ENCODE measurements at places on chromosomes 11 and 22.

DNA sequence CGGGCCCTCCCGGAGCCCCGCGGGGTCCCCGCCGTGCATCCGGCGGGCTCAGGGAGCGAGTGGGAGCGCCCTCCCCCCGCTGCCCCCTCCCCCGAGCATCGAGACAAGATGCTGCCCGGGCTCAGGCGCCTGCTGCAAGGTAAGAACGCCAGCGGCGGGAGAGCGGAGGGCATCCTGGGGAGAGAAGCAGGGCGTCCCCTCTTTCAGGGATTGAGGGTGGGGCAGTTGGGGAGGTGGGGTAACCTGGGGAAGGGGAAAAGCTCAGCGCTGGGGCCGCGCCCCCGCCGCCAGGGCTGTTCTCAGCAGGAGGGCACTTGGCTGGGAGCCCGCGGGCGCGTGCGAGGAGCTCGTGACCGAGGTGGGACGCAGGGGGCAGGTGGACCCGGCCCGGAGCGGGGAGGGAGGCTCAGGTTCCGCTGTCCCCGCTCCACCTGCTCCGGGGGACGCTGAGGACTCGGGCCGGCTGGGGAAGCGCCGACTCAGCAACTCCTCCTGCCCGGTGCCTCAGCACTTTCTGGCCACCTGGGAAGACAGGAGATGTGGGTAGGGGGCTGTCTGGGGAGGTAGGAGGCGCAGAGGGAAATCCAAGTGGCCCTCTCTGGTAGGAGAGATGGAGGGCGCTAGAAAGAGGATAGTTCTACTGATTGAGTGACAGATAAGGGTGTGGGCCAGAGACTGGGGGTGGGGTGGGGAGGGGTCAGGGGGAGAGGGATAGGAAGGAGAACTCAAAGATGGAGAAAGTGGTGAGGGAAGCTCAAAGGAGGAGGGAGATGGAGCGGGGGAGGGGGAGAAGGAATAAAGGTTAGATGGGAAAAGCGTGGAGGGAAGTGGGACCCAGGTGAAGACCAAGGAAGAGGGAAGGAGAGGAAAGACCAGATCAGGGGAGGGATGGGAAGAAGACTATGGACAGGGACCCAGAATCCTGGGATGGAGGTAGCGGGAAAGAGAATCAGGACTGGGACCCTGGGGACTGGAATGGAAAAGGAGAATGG is 726 bp downstream of the RTN4RL2 start:
- DNase-seq: no peak

- DNase-seq: peak; percentile 45
Observed at GRCh38 chr22:25202290-25202921, 2.7 kb downstream of the CRYBB3 start.

DNA sequence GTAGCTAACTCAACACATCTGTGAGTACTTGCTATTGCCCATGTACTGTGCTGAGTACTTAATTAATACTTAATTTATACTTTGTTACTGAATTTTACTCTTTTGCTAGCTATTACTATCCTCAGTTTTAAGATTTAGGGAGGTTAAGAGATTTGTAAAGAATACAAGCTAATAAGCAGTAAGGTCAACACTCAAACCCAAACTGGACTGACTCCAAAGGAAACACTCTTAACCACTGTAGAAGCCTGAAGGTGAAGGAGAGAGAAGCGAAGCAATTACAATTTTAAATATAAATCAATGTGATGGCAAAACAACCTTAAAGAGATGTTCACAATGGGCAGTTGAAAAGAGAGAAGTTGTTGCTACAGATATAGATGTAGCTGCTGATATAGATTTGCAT is 204.5 kb downstream of the GUCY1A2 start:
- no peak for DNase-seq

DNA sequence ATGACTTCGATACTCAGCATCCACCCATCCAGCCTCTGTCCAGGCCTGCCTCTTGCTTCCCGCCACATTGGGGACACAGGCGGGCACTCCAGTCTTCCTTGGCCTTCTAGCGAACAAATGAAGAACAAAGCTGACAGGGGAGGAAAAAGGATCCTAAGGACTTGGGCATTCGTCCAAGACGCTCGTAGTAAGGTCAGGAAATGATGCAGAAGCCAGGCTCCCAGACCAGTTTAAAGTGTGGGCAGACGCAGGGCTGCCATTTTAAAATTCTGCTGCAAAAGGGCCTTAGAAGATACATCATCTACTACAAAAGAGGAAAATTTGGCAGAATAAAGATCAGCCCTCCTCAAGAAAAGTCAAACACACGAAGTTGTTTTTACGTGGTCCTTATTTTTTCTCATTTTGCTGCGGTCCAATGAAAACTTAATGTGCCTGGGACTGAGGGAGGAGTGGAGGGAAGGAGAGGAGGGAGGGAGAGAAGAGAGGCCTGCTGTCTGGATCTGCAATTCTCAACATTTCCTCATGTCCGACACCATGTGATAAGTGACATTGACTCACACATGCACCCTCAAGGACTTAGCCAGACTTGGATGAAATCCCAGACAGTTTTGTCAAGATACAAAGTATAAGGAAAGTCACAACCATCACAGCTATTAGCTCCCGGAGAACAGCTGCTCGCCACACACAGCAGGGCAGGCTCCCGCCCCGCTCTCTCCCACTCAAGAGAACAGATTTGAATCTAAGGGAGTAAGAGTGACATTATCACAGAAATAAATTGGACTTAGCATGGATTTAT is 5.7 kb downstream of the DNAL4 start:
- no peak for DNase-seq

DNA sequence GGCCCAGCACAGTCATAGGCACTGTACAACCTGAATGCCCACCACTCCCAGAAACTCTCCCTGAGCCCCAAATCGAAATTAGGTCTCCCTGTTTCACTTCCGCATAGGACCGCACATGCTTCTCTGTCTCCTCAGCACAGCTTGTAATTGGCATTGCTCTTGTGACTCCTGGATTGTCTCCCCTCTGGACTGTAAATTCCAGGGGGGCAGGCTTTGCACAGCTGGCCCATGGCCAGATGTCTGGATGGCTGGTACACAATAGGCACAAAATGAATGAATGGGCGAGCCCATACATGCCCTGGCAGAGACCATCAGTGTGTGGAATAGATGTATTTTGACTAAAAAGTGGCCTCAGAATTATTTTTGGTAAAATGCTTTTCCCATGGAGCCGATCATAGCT is 63.3 kb upstream of the PHF21B start:
- no peak for DNase-seq

DNA sequence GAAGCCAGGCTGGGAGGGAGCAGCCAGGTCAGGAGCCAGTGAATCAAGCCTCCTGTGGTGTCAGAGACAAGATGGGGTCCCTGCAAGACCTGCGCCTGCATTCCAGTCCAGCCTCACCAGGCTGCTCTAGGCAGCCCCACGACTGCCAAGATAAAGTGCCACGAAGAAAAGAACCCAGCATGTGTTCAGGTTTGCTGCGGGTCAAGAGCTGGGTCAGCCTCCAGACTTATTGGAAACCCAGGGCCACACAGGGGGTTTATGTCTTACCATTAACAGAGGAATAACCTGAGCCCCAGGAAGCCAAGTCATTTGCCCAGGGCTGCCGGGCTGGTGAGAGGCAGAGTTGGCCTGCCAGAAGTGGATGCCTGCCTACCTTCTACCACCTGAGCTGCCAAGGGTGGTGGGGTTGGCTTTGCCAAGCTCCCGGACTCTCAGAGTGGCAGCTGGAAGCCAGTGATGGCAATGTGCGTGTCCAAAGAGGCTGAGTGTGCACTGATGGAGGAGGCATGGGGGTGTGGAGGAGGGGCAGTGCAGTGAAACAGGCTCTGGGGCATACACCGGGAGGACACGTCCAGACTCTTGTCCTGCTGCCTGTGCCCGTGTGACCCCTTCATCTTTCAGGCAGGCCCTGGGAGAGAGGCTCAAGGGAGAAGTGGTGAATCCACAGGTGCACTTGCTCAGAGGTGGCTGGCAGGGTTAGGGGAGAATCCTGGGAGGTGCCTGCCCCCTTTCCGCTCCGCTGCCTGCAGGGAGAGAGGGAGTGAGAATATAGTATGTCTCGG is 1.7 kb downstream of the RASD2 start:
- no peak for DNase-seq

- DNase-seq: no peak
Observed at GRCh38 chr22:31230155-31230870, 18.2 kb downstream of the LIMK2 start.

DNA sequence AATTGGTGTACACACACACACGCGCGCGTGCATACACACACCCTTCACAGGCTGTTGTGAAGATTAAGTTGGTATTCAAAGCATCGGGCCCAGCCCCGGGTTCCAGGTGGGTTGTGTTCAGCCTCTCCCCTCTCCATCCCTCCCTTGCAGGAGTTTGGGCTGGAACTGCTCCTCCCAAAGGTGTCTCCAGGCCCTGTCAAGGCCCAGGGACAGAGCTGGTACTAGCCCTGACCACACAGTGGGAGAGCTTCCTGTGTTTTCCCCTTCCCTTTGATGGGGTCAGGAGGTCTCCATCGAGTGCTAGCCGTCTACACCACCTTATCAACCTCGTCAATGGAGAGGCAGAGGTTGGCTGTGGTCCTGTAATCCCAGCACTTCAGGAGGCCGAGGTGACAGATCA is 36.5 kb upstream of the CSNK1E start:
- no peak for DNase-seq

DNA sequence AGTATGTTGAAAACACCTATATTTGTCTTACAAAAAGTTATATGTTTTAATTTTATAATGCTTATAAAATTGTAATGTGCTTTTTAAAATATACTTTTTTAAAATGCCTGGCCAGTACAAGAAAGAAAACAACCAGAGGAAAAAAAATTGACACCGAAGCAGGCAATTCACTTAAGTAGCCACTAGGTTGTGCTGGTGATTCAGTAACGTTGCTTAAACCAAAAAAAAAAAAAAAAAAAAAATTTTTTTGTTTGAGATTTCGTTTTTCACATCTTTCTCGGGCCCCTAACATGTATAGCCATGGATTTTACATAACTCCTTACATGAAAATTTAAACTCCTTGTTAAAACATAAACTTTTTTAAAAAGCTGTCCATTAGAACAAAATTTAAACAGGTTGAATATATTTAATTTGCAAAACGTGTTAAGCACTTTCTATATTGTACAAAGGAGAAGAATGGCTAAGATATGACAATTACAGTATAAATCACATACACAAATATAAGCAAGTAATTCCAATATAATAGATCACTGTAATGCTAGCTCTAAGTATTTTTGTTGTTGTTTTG is 9.2 kb downstream of the OR8B4 start:
- DNase-seq: no peak

Data from activated naive CD8-positive, alpha-beta T cell treated with anti-CD3 and anti-CD28 coated beads for 36 hours (primary cell).